ENCODE measurements at places on chromosomes 7 and 10.

DNA sequence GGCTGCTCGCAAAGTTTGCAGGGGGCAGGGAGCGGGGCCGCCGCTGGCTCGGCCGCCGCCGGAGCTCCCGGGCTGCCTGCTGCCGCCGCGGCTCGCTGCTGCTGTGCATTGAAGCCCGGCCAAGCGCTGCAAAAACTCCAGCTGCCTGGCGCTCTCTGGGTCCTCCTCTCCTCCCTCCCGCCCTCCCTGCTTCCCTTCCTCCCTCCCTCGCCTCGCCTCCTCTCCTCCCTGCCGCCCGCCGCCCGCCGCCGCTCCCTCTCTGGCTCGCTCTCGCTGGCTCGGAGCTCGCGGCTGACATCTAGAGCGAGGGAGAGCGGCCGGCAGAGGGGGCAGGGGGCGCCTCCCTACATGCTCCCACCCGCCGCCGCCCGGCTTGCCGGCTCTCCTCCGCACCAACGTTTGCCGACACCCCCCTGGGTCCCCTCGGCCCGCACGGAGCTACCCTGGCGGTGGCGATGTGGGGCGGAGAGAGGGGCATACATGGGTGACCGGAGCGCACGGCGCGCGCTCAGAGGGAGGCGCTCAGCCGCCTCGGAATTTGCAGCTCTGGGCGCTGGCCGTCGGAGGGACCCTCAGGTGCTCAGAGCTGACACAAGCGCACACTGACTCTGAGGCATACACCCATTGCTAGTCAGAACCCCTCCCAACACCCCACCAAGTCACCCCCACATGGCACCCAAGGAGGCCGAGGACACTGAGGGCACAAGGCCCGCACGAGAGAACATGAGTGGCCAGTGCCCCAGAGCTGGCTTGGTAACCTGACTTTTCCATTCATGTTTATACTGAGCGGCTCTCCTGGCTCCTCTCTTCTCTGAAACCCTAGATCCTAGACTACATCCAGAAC is 1.2 kb upstream of the PLXNA4 start:
- DNase-seq, result no peak

DNA sequence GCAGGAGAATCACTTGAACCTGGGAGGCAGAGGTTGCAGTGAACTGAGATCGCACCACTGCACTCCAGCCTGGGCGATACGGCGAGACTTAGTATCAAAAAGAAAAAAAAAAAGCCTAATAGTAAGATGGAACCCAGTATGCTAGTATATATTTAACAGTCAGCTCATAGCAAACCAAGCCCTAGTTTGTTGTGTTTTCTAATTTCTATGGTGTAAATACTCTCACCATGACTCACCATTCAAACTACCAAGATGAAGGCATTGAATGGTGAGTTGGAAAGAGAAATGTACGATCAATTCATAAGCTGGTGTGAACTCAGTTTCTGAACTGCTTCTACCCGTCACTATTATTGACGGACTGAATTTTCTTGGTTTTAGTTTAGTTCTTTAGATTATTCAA is 173.7 kb upstream of the KAT6B start:
- DNase-seq, result no peak

GRCh38 chr10:137031-137430 is 1.8 kb downstream of the ZMYND11 start:
- no peak for DNase-seq

GRCh38 chr10:92789067-92789466 is 59.3 kb upstream of the EXOC6 start:
- no peak for DNase-seq

GRCh38 chr7:84610390-84610789 is 415.8 kb upstream of the SEMA3A start:
- no peak for DNase-seq

DNA sequence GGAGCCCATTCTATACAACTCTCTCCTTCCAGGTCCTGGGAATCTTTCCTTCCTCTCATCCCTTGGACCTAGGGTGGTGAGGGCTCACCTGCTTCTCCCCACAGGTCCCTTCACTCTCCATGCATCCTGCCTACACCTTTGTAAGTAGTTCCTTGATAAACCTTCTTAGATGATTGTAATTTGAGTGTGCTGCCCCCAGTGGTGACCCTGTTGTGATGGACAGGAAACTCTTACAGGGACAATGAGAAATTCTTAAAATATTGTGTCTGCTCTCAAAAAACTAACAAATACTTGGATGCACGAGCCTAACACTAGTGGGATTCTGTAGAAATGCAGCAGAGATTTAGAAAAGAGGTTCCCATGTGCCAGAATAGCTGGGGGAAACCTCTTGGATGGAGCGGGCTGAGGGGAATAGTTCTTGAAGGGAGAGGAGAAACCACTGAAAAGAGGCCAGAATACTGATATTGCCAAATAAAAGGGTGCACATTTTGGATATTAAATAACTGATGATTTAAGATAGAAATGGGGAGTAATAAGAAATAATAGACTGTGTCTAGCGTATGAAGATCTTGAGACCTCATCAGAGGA is 6.7 kb upstream of the PAXIP1 start:
- DNase-seq, result no peak

DNA sequence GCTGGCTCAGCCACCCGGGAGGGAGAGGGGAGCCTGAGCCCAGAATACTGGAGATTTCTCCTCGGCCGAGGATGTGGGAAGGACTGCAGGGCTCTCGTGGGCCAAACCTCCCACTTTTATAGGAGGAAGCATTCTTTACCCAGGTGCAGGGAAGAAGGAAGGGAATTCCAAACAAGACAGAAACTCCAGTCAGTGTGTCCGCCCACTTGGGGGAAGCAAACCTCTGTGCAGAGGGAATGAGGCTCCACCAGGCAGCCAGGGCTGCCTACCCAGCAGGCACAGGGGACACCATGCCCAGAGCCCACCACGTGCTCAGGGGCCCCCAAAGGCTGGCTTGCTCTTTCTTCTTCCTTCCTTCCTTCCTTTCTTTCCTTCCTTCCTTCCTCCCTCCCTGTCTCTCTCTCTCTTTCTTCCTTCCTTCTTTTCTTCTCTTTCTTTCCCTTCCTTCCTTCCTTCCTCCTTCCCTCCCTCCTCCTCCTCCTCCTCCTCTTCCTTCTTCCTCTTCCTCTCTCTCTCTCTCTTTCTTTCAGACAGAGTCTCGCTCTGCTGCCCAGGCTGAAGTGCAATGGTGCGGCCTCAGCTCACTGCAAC is 15.4 kb upstream of the FZD9 start:
- no peak for DNase-seq

- DNase-seq, result peak; percentile 22
Observed at GRCh38 chr10:70053218-70053840, 683 bp downstream of the MACROH2A2 start.

DNA sequence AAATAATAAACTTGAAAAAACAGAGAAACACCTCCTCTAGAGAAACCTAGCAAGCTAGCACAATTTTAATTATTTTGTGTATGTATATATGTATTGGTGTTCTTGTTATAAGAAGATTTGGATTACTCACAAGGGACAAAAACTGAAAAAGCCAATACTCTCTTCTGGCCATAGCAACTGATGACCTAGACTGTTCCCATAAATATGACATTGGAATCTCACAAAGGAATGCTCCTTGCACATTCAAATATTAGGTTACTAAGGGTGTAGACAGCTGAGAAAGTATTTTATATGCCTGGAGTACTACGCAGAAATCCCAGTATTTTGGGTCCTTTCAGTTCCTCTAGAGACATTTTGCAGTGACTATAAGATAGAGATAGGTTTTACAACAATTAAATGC is 279.4 kb downstream of the FZD1 start:
- DNase-seq, result no peak

DNA sequence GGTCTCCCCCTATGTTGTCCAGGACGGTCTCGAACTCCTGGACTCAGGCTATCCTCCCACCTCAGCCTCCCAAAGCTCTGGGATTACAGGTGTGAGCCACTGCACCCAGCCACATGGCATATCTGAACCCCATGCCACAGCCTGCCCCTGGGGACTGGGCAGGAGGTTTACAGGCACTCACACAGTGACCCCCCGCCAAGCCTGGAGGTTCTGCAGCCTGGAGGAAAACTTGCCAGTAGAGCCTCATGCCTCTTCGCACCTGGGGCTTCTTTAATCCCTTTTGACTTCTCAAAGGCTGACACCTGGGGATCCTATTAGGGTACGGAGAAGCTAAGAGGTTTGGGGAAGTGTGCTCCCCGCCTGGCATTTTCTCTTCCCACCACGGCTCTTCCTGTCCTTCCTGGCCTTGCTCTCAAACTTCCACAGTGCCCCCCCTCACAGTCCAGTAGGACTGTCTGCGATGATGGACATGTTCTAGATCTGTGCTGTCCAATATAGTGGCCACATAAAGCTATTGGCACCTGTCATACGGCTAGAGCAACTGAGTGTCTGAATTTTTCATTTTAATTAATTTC is 11.4 kb upstream of the KCP start:
- DNase-seq, result no peak

DNA sequence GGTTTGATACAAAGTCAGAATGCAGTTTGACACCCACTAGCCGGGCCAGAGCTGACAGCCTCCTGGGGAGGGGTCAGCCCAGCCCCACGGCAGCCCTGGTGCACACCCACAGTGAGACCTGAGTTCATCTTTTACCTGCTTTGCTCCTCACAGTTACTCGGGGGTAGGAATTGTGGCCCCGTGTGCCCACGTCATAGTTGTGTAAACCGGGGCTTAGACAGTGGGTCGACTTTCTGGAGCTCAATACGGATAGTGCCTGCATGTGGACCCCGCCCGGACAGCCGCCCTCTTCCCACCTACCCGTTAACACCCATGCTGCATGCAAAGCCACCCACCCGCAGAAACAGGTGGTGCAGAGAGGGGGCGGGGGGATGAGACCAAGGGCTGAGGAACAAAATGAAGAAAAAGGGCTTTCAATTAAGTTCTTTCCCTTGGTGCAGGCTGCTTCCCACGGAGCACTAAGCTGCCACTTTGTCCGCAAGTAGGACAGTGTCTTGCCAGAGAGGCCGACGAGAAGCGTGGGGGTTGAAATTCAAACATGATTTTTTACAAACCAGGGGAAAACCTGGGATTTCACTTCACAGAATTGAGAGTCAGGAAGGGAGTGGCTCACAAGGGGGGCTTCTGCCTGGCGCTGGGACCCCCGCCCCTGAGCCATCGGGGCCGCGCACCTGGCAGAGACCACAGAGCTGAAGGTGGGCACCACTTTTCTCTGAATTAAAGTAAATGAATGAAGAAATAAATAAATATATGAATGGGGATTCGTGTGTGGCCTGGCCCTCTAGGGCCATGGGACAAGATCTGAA is 24.6 kb upstream of the FOXL3 start:
- no peak for DNase-seq

DNA sequence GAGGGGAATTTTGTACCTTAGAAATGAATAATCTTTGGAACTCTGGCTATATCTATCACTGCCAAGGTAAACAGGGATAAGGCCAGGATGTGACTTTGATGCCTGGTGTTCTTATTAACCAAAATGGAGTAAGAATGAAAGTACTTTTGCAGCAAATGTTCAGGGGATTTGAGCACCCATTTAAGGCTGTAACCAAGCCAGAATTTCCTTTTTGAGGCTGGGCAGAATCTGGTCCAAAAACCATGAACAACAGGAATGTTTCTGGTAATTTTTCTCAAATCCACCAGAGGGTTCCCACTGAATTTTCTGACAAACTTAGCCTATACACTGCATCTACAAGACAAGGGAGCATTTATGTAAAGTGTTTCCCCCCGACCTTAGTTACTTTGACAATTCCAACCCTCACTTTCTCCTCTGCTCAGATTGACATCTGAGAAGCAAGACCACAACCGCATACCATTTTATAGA is 120.6 kb downstream of the BAMBI start:
- no peak for DNase-seq

DNA sequence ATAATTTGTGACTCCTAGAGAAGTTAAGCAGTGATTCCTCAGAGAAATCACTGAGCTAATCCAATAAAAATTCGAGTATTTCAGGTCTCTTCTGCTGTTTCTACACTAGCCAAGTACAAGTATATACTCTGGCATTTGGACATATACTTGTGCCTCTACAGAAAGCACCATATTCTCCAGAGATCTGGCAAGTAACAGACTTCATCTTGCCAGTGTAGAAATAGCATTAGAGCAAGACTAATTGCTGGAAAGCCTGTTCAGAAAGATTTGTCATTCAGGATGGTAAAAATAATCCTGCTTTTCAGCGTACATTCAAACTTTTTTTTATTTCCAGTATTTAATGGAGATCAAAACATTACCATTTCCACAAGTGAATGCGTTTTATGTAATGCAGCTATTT is 410.8 kb upstream of the ETV1 start:
- DNase-seq, result no peak

DNA sequence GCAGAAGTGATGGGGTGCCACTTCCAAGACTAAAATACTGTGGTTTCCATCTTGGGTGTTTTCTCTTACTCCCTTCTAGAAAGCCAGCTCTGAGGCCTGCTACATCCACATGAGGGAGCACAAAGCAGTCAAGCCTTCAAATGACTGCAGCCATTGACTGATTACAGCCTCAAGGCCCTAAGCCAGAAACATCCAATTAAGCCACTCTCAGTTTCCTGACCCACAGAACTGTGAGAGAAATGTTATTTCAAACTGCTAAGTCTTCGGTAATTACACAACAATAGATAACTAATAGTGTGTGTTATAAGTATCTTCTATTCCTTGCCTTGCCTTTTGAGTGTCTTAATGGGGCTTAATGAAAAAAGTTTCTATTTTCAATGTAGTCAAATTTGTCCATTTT is 24.8 kb downstream of the BRAF start:
- peak; percentile 8 for DNase-seq

GRCh38 chr7:128420773-128421172 is 11.0 kb upstream of the IMPDH1 start:
- no peak for DNase-seq

DNA sequence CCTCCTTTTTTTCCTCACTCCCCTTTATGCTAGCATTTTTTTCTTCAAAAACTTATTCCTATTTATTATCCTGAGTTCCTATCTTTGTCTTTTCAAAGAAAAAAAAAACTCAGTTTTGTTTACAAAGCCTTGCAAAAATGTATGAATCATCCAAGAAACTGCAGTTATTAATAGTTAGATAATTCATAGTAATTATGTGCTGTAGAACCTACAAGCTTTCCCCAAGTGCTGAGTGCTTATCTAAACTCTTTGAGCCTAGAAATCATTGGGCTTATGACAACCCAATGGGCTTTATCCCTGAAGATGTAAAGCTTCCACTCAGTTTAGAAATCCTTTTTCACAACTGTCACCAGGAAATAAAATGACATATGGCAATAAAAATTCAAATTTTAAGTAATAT is 145.9 kb upstream of the WNT16 start:
- DNase-seq, result no peak

DNA sequence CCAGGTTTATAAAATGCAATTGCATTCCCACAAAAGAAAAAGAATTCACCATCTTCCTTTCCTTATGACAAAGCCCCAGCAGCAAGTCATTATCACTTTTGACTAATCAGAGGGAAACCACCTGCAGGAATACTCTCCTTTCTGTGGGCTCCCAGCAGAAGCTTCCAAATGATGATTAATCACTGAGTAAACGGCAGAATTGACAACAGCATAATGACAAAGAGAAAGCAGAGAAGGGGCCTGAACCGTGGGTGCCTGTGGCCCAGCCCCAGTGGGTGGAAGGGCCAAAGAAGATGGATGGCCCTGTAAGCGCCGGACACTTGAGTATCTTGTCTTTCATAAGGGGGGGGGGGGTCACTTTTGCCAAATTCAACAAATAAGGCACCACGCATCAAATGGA is 152.4 kb upstream of the NRBF2 start:
- no peak for DNase-seq

GRCh38 chr10:48273741-48274140 is 755 bp downstream of the FRMPD2 start:
- DNase-seq, result no peak
